ENCODE measurements at places on chromosomes 3 and 15.
A peak's percentile ranks its signal among the peaks of the same experiment; 100 is the strongest.

GRCh38 chr3:113288881-113289280, 77.5 kb downstream of the BOC start:
- DNase-seq = no peak

DNA sequence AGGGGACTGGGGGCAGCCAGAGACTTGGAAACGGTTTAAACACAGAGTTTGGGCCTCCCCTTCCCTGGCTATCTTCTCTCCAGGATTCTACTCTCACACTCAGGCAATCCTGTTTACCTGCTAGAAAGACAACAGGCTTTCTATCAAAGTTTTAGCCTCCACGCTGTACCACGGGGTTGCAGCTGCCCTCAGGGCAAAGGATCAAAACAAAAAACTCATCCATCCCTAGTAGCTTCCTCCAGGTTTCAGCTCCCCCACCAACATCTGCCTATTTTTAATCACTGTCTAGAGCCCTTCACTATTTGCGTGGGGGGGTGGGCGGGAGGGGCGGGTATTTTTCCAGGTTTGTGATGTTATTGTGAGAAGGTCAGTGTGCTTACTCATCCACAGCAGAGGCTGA, 286.8 kb upstream of the TRIM42 start:
- DNase-seq = no peak

DNA sequence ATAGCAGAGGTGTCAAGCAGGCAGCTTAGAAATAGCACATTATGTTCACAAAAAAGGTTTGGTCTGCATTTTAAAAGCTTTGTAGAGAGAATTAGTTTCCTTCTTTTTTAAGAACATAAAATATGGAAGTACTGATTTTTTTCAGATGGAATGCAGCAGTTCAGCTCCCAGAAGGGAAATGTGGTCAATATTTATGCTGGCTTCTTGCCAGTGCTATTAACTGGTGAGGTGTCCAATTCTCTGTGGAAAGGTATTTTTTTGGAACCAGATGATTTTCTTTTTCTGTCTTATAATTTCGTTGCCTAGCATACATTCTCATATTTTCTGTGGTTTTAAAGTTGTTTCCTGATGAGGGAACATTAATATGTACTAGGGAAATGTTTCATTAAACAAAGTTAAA, 211.4 kb upstream of the ZNF385D start:
- DNase-seq = no peak

GRCh38 chr15:62749036-62749815, 293.3 kb upstream of the TPM1 start:
- DNase-seq = no peak

DNA sequence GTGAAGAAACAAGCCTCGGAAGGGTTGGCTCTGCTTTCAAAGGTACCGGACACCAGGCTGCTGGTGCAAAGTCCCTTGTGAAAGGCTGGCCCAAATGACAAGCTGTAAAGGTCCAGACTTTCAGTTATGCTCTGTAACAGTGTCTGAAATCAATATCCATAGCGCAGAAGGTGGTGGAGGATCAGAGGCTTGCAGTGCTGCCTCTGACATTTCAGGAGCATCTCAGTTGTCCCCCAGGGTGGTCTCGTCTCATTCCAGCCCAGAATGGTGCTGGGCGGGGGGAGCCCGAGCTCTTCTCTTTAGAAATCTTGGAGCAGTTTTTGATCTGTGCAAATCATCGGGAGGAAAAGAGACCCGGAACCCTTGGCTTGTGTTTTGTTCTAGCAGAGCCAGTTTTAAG, 402.3 kb upstream of the RGMA start:
- no peak for DNase-seq

DNA sequence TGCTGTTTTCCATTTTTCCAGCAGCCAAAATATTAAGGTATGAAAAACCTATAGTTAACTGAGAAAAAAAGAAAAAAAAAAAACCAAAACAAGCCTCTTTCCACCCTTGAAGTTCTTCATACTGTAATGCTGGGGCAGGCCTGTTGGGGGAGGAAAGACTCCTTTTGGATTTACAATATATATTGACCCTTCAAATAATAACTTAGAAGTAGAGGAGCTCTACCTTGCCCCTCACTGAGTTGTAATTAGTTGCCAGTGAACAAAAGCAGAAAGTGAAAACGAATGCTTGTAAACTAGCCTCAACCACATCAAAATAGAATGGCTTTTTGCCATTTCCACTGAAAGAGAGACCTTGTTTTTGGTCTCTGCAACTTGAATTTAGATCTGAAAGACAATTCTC, 326.6 kb downstream of the NR2F2 start:
- DNase-seq = no peak

- no peak for DNase-seq
Measured at GRCh38 chr3:115090712-115091111, 56.4 kb downstream of the ZBTB20 start.

GRCh38 chr3:106299300-106300098, 430.7 kb upstream of the CBLB start:
- no peak for DNase-seq

DNA sequence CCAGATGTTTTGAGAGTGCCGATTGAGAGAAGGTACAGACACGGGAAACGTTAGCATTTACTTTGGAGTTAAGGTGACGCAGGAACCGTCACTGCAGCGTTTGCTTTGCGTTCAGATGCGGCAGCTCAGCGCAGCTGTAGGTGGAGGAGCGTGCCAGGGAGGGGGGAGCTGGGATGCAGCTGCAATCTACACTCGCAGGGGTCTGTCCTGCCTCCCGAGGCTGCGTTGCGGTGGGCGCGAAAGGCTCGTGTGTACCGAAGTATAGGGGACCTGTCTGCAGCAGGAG, 425 bp upstream of the FYTTD1 start:
- no peak for DNase-seq

DNA sequence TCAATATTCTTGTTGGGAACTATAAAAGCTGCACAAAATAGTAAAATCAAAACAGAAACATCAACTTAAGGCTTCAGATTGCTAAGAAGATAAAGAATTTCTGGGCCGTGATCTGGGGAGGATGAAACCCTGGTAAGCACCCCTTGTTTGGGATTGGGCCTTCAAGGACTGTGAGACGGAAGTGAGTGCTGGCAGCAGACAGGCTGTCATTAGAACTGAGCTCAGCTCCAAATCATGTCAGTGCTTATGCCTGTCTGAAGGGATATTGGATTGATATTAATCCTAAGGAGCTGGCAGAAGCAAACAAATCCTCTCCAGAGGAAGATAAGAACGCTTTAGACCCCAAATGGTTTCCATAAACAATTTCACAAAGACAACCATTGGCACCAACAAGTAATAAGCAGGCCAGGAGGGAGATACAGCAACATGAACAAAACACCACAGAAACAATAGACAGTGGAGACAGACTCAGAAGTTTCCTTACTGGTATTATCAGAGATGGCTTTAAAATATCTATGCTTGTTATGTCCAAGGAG, 72.6 kb upstream of the CTXND1 start:
- DNase-seq = no peak

DNA sequence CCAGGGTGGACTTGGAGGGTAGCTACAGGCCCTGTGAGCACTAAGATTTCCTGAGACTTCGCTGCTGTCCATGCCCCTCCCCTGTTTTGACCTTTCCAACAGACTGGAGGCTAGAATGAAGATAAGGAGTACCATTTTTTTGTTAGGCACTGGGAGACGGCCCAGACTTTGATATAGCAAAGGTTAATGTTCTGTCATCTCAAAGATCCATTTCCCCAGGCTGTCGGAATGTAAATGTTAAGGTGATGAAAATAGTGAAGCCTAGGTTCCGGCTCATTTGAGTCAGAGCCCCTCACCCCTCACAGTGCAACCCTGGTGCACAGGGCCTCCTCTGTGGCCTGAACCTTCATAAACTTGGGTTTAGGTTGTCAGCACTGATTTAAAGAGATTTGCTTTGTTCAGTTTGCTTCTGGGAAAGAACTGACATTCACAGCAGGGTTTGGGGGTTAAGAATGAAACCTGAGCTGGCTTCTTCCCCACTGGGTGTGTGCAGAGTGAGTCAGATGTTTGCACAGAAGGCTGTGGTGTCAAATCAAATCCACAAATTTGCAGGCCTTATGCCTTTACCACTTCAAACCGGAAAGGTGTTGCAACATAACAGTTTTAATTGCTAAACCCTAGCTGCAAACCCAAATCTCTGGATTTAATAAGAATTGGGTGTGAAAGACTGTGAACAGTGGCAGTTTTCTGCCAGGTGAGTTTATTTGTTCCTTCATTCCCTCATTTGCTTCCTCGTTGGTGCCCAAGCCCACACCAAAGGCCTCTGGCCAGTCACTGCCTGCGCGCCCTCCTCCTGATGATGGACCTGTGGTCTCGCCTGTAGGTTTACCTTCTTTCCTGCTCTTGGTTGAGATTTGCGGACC, 20.6 kb upstream of the KCTD6 start:
- DNase-seq = peak; percentile 82

- no peak for DNase-seq
Measured at GRCh38 chr3:189978753-189979152, 141.9 kb downstream of the P3H2 start.

DNA sequence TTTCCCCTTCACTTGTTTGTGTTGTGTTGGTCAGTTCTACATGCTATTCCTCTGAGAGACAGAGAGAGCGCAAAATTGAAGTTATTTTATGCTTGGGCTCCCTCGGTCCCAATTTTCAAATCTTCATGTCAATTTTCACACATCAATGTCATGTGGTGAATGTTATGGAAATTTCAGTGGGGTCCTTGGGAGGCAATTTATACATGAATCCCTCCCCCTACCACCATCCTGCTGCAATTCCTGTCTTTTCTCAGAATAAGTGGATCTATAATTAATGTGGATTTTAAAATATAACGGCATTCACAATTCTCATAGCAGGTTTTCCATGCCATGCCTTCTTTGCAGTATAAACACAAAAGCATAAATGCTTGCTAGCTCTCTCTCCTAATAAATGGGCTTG, 499.9 kb downstream of the MCTP2 start:
- DNase-seq = no peak

DNA sequence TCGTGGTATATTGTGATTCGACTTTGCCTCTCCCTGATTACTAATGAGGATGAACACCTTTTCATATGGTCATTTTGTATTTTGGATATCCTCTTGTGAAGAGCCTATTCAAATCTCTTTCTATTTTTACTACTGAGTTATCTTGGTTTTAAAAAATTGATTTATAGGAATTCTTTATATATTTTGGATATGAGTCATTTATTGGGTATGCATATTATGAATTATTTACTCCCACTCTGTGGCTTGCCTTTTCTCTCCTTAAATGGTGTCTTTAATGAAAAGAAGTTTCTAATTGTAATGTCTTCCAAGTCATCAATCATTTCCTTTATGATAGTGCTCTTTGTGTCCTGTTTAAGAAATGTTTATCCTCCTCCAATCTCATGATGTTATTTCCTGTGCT, 191.5 kb upstream of the DPH6 start:
- no peak for DNase-seq

- no peak for DNase-seq
Measured at GRCh38 chr3:23961913-23962312, 16.8 kb downstream of the NR1D2 start.

- DNase-seq = no peak
Measured at GRCh38 chr15:62545467-62546227, 380.6 kb upstream of the C2CD4B start.

DNA sequence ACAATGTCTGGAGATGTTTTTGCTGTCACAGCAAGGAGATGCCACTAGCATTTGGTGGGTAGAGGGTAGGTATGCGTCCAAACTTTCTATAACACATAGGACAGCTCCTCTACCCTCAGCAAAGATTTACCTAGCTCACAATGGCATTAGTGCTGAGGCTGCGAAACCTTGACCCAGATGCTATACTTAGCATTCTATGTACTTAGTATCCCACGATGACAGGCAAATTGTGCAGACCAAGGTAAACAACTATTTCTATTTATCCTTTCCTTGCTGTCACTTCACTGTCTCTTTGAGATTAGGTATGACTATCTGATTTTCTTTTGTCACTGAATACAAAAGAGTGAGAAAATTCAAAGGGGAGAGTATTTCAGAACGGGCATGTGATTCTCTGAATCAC, 265.2 kb upstream of the ZNF385D start:
- DNase-seq = no peak

GRCh38 chr3:175146258-175146657, 287.1 kb downstream of the NAALADL2 start:
- no peak for DNase-seq

DNA sequence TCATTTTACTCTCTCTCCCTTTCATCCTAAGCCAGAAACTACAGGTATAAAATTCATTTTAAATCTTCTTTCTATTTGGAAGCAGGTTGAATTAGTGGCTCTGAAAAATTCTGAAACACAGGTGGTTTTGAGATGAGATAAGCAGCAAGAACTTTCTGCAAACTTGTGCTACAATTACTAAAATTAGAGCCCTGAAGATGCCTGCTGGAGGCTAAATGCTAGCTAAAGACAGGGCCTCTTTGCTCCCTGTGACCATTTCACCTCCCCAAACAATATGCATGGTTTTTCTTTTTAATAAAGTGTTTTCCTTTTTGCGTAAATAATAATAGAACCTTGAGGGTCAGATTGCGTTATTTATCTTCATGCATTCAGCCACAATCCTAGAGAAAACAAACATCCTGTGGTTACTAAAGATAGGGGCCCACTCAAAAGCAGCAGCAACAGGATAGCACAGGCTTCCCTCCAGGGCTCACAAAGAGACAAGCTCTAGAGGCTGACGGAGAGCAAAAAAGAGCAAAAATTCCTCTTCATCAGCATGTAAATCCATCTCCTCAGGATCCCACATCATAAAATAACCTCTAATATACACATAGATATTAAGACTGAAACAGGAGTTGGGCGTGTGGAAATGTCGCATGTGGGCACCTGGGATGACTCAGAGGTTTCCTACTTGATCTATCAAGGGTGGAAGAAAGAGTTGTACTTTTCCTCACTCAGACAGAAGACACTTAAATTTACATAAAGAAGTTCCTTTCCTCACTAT, 26.5 kb upstream of the CP start:
- no peak for DNase-seq

- no peak for DNase-seq
Measured at GRCh38 chr3:109026821-109027220, 73.1 kb upstream of the GUCA1C start.

DNA sequence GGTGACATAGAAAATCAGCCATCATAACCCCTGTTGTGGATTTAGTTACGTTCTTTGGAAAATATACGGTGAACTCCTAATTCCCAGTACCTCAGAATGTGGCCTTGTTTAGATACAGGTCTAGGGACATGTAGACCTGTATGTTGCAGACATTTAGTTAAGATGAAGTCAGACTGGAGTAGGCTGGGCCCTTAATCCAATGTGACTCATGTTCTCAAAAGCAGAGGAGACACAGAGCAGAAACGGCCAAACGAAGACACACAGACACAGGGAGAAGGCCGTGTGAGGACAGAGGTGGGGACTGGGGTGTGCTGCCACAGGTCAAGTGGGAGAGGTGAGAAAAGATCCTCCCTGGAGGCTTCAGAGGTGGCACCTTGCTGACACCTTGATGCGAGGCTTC, 119.0 kb upstream of the PROK2 start:
- no peak for DNase-seq

DNA sequence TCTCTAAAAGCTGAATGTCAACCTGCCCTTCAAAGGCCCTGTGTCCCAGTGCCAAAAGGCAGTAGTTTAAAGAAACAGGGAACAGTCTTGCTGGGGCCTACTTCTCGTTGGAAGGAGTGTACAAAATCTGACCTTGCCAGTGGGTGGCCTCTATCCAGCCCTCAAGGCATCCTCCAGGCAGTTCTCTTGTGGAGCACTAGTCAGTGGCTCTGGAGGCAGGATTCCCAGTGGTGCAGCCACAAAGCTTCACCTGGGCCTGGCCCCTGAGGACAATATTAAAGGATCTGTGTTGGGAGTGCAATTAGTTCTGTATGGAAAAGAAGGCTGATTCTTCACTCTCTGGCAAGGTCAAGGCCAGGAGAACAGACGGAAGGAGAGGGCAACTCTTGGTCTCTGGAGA, 237.8 kb upstream of the ADAMTS9 start:
- no peak for DNase-seq

Data from SIG-M5 (cell line).